ENCODE measurements at places on chromosomes 5 and 9.

DNA sequence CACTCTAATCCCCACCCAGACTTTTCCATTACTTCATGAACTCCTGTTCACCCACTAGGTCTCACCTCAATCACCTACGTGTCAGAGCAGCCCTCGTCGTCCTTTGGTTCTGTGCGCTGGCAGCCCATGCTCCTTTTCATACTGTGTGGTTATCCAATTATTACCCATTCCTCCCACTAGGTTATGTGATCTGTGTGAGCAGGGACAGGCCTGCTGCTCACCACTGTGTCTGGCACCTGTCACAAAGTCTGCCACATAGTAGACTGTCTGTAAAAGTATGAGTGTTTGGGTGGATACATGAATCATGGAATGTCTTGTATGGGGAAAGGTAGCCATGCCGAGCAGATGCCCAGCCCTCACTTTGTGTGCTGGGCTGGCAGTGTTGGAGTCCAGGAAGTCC lies 12.1 kb upstream of the SMAD5 start:
- no peaks in the 10 kb centered on the region for H3K27me3 ChIP-seq
- no peaks in the 10 kb centered on the region for H3K36me3 ChIP-seq
- no peaks in the 10 kb centered on the region for H3K4me1 ChIP-seq
- no peak for DNase-seq
- H3K4me3 ChIP-seq: no peak overlapping the region

DNA sequence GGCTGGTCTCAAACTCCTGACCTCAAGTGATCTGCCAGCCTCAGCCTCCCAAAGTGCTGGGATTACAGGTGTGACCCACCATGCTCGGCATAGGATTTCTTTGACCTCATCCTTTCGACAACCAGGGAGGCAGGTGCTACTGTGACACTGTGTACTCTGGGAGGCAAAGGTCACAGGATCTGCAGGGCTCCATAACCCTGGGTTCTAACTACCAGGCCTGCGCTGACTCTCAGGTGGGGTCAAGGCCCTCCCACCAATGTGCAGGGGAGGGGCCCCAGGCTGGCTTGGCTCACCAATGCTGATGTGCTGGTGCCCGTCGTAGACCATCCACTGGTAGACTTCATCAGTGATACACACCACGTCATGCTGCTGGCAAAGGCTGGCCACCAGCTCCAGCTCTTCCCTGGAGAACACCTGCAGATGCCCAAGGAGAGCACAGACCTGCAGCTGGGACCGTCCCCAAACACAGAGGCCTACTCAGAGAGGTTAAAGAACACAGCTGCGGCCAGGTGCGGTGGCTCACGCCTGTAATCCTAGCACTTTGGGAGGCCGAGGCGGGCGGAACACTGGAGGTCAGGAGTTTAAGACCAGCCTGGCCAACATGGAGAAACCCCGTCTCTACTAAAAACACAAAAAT lies 7.0 kb upstream of the SPOUT1 start:
- H3K36me3 ChIP-seq: peaks cover 61% of the 10 kb centered on the region
- no peak for DNase-seq
- H3K4me1 ChIP-seq: no peaks in the 10 kb centered on the region
- H3K4me3 ChIP-seq: no peak overlapping the region

DNA sequence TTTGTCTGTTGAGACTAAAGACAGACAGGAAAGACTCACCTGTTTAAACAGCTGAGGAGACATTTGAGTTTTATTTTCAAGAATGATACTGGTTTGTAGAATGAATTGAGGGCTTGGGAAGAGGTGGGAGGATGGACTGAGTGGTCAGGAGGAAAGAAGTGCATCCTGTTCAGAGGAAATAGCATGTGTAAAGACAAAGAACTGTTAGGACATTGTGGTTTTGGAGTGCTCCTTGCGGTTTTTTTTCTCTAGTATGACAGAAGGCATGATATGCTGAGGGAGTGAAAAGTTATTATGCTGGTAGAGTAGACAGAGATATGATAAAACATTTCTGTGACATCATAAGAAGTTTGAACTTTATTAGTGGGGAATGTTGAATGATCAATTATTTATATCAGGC lies 270.7 kb upstream of the ELAVL2 start:
- no peak for DNase-seq
- no peaks in the 10 kb centered on the region for H3K36me3 ChIP-seq
- no peaks in the 10 kb centered on the region for H3K27me3 ChIP-seq
- H3K27ac ChIP-seq: no peak overlapping the region
- H3K4me3 ChIP-seq: no peak overlapping the region

GRCh38 chr5:96662725-96663518 lies 746 bp downstream of the CAST start:
- H3K27me3 ChIP-seq: no peaks in the 10 kb centered on the region
- peak overlapping the region; percentile 99 for H3K27ac ChIP-seq
- no peaks in the 10 kb centered on the region for H3K36me3 ChIP-seq
- H3K4me1 ChIP-seq: no peaks in the 10 kb centered on the region
- DNase-seq: peak; percentile 90

GRCh38 chr9:120117081-120117480 lies 462.9 kb downstream of the CDK5RAP2 start:
- no peaks in the 10 kb centered on the region for H3K4me1 ChIP-seq
- DNase-seq: no peak
- no peaks in the 10 kb centered on the region for H3K36me3 ChIP-seq
- no peaks in the 10 kb centered on the region for H3K27me3 ChIP-seq
- H3K4me3 ChIP-seq: no peak overlapping the region

DNA sequence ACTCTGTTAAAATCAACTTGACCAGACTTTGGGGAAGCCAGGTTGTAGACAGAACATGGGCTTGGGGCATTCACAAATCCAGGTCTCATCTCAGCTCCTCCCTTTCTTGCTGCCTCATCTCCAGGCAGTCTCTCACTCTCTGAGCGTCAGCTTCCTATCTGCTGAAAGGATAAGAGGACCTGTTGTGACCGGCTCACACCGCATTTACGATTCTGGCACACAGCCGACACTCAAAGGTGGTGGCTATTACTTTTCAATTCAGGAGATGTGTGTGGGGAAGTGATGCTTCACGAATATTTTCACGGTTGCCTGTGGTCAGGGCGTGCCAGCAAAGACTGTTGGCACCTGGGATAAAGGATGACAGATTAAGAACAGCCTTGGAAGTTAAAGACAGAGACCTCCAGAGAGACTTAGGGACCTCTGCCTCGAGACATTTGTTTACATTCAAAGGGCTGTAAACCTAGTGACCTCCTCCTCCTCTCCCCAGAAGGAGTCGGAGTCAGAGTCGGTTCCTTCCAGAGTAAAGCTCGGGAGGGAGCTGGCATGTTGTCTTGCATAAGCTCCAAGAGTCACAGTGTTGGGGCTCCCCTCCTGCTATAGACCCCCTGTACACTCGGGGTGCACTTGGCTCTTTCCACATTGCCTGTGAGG lies 83.2 kb downstream of the AK8 start:
- H3K4me3 ChIP-seq: no peak overlapping the region
- H3K27me3 ChIP-seq: no peaks in the 10 kb centered on the region
- no peaks in the 10 kb centered on the region for H3K36me3 ChIP-seq
- H3K4me1 ChIP-seq: no peaks in the 10 kb centered on the region

GRCh38 chr9:87405677-87406542 lies 91.8 kb upstream of the DAPK1 start:
- no peak overlapping the region for H3K4me3 ChIP-seq
- no peaks in the 10 kb centered on the region for H3K36me3 ChIP-seq
- no peak overlapping the region for H3K27ac ChIP-seq
- no peaks in the 10 kb centered on the region for H3K4me1 ChIP-seq

DNA sequence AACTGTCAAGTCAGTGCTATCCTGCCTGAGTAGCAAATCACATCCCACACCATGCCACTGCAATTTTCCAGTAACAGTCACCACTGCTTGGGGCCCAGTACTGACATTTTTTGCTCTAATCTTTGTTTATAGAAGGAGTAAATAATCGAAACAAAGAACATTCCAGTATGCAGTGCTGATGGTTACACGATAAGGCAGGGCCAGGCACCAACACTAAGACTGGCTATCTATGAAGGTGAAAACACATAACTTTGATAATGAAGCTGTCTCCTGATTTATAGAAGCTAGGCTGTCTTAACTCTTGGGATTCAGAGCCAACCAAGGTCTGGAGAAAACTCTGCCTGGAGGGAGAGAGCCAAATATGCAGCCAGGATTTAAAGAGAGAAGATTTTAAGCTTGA lies 365.3 kb downstream of the BNC2 start:
- no peaks in the 10 kb centered on the region for H3K36me3 ChIP-seq
- no peaks in the 10 kb centered on the region for H3K4me1 ChIP-seq
- DNase-seq: no peak
